ENCODE measurements at places on chromosomes 6 and 20.
A peak's percentile ranks its signal among the peaks of the same experiment; 100 is the strongest.

GRCh38 chr6:41746107-41746506 lies 1.1 kb downstream of the PGC start:
- no peak for DNase-seq

- DNase-seq: no peak
Observed at GRCh38 chr6:42326248-42326647, 108.6 kb upstream of the MRPS10 start.

DNA sequence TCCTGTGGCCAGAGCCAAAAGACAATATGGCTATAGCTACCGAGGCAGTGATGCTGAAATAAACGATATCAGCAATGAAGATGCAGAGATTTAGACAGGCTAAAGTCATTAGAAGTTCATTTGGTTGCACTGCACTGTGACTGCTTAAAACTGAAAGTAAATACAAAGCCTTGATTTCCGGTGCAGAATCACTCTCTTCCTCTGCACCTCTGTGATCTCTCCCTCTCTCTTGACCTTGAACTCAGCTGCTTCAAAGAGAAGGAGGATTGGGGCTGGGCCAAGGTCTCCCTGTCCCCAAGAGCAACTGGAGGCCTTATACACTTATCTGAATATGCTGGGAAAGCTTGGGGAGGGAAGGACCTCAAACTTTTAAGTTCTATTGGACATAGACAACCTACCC lies 34.6 kb upstream of the SPACA1 start:
- peak; percentile 17 for DNase-seq

DNA sequence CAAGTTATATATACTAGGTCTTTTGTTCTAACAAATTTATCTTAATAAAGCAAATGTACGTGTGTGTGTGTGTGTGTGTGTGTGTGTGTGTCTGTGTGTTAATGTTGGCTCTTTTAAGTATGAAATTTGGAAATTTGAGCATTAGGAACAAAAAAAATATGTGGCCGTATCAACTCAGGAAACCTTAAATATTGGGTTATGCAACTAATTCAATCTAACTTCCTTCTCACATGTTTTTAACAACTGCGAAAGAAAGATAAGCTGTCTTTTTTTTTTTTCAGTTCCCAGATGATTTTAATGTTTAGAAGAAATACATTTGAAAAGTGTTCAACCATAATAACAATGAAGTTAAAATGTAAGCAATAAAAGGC lies 616.4 kb upstream of the ARID1B start:
- no peak for DNase-seq

DNA sequence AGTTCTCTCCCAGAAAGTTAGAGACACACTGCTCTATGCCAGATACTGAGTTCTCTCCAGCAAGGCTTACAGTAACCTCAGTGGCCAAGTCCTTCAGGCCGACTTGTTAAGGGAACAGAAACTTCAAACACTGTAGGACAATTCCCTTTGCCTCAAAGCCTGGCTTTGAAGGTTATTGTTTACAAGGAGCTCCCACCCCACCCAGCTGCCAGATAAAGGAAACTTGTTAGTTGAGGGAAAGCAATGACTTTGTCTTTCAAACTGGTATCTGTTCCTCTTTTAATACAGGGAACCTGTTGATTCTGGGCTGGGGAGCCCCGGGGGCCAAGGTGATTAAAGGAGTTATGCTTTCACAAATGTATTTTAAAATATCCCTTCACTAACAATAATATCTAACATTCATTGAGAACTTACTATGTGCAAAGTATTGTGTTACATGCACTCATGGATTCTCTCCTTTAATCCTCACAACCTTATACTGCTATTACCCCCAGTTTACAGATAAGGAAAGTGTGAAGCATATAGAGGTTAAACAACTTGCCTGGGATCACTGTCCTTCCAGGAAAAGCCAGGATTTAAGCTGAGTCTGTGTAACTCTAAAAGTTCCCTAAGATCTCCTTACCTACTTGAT lies 27.6 kb upstream of the CDKN1A start:
- DNase-seq: no peak

GRCh38 chr20:32761417-32761830 lies 761 bp upstream of the DNMT3B start:
- DNase-seq: no peak

DNA sequence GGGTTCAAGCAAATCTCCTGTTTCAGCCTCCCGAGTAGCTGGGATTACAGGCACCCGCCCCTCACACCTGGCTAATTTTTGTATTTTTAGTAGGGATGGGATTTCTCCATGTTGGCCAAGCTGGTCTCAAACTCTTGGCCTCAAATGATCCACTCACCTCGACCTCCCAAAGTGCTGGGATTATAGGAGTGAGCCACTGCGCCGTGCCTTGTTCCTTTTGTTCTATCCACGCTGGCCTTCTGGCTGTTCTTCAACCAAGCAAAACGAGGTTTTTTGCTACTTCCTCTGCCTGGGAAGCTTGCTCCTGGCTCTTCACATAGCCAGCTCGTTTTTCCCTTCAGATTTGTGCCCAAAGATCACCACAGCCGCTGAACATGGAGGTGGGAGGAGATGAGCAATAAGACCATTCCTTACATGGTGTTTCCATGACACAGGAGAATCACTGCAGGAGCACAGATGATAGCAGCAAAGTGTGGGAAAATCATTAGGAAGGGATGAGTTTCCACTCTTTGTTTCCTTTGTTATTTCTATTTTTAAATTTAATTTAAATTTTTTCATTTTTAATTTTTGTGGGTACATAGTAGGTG lies 201.0 kb upstream of the ZNF217 start:
- DNase-seq: no peak

GRCh38 chr6:87103977-87104601 lies 9.2 kb upstream of the CGA start:
- DNase-seq: peak; percentile 29

DNA sequence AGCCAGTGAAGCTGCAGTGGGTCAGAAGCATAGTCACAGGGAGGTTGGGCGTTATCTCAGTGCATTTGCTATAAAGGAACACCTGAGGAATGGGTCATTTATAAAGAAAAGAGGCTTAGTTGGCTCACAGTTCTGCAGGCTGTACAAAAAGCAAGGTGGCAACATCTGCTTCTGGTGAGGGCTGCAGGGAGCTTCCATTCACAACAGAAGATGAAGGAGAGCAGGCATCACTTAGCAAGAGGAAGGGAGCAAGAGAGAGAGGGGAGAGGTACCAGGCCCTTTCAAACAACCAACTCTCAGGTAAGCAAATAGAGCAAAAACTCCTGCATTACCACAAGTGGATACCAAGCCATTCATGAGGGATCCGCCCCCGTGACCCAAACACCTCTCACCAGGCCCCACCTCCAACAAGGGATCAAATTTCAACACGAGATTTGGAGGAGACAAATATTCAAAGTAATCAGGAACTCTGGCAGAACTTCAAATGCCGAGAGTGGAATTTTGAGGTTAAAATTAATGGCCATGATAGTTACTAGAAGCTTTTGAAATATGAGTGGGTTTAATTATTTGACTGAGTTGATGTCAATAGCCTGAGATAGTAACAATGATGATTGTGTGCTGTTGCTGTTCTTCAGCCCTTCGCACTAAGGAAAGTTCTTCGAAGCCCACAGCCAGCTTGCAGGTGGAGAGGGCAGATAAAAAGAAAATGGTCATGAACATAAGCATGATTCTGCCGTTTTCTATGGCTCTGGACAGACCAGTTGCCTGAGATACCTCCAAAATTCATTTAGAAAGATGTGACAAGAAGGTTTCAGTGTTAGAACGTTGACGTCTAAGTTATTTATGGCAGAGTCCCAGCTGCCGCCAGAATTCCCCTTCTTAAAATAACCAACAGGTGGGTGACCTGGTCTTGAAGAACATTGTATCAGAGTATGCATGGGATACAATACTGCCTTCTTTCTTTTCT lies 55.3 kb upstream of the ADTRP start:
- DNase-seq: no peak

DNA sequence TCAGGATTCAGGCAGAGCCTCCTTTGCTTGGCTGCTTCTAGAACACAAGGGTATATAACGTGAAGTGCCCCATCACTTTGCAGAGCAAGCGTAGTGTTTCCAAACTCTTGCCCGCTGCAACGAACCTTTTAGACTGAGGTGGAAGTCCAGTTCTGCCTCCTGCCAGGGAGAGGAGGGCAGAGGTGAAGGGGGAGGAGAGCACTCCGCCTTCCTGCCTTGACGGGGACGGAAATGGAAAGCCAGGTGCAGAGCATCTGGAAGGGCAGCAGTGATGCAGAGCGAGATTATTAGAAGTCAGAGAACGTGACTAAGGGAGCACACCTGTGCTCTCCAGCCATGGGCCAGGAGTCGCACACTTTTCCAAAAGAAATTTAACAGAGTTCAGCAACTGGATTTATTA lies 63.4 kb downstream of the RREB1 start:
- no peak for DNase-seq

DNA sequence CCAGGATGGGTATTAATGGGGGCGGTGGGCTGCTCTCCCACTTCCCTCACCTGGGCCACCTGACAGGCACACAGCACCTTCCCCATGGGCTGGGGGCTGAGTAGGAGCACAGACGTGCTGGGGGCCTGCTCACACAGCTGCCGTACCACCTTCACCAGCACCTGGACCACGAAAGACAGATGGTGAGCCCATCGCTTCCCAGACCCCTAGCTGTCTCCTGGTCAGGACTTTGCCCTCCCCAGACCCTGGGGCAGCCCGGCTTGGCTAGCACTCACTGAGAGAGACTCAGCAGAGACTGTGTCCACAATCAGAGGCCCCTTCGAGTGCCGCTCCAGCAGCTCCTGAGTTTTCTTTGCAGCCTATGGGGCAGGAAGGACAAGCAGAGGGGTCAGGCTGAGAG lies 12.0 kb downstream of the AARS2 start:
- no peak for DNase-seq

- no peak for DNase-seq
Observed at GRCh38 chr6:33450434-33450833, 3.9 kb upstream of the ZBTB9 start.
